Psoas muscle (tissue), 8 donors: ENCODE measurements at places on chromosomes 6 and 20. TPM values are rescaled to one million over a fixed set of nuclear protein-coding genes. Genes with fewer than 3 reads are reported as not detected.

Gene STK35
- 5.5 TPM for total RNA-seq

Gene OR2H1
- total RNA-seq, result not detected

GRCh38 chr20:4061987-4062386, 46.6 kb upstream of the RNF24 start:
- H3K36me3 ChIP-seq, result no peaks in the 10 kb centered on the region
- no peak overlapping the region for H3K4me3 ChIP-seq
- DNase-seq, result no peak
- no peak overlapping the region for H3K27ac ChIP-seq
- H3K27me3 ChIP-seq, result no peaks in the 10 kb centered on the region
- H3K4me1 ChIP-seq, result peaks cover 11% of the 10 kb centered on the region

DNA sequence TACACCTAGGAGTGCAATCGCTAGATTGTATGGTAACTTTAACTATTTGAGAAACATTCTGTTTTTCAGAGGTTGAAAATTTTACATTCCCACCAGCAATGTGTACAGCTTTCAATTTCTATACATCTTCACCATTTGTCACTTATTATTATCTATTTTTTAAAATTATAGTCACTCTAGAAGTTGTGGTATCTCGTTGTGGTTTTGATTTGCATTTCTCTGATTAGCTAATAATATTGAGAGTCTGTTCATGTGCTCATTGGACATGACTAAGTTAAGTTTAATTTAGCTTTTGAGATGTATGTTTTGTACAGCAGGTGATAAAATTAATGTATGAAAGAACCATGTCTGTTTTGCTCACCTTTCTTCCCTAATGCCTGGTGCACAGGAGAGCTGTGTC, 34.8 kb upstream of the PLCB1 start:
- no peaks in the 10 kb centered on the region for H3K36me3 ChIP-seq
- peaks cover 2% of the 10 kb centered on the region for H3K27me3 ChIP-seq
- no peak for DNase-seq
- H3K27ac ChIP-seq, result no peak overlapping the region
- no peak overlapping the region for H3K4me3 ChIP-seq

DNA sequence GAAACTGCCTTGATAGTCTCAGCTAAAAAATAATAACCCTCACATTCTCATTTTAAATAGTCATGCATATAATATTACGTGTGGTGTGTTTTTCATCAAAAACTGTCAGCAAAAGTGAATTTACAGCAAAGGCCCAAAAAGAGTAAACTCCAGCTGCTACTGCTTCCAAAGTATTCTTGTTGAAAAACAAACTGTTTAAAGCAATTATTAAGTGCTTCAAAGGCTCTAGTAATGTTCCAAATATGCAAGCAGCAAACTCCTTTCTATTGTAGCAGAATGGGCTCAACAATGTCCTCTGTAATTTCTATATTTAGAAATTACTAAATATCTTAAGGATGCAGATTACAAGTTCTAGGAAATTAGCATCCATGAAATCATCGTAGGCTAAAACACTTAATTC, 280.0 kb upstream of the TBX18 start:
- no peaks in the 10 kb centered on the region for H3K36me3 ChIP-seq
- DNase-seq, result no peak
- H3K27me3 ChIP-seq, result no peaks in the 10 kb centered on the region
- no peak overlapping the region for H3K27ac ChIP-seq
- no peak overlapping the region for H3K4me3 ChIP-seq
- no peaks in the 10 kb centered on the region for H3K4me1 ChIP-seq

GRCh38 chr20:13121840-13122515, 99.1 kb upstream of the ISM1 start:
- no peaks in the 10 kb centered on the region for H3K36me3 ChIP-seq
- no peak overlapping the region for H3K4me3 ChIP-seq
- H3K27ac ChIP-seq, result no peak overlapping the region
- DNase-seq, result no peak
- H3K4me1 ChIP-seq, result no peaks in the 10 kb centered on the region
